ENCODE measurements at places on chromosomes 1 and 21.

GRCh38 chr1:119227456-119227855, 87.0 kb upstream of the WARS2 start:
- no peak for DNase-seq

- no peak for DNase-seq
These were observed 389.3 kb downstream of the ST6GALNAC3 start for GRCh38 chr1:76463849-76464248.

DNA sequence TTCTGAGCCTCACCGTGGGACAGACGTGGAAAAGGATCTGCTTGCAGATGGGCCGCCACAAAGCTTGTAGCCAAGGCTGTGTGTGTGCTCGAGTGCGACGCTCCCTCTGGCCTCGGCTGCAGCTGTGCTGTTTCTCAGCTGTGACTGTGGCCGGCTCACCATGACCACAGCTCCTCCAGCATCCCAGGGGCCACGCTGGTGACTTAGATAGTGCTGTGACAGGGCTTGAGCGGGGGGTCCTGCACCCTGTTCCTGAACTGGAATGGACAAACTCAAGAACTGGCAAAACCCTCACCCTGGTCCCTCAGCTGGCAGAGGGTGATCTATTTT, 17.4 kb upstream of the ACTRT2 start:
- no peak for DNase-seq

- no peak for DNase-seq
These were observed 757 bp upstream of the SPSB1 start for GRCh38 chr1:9291914-9292360.

- no peak for DNase-seq
These were observed 137.9 kb downstream of the ZSCAN20 start for GRCh38 chr1:33610391-33610790.

DNA sequence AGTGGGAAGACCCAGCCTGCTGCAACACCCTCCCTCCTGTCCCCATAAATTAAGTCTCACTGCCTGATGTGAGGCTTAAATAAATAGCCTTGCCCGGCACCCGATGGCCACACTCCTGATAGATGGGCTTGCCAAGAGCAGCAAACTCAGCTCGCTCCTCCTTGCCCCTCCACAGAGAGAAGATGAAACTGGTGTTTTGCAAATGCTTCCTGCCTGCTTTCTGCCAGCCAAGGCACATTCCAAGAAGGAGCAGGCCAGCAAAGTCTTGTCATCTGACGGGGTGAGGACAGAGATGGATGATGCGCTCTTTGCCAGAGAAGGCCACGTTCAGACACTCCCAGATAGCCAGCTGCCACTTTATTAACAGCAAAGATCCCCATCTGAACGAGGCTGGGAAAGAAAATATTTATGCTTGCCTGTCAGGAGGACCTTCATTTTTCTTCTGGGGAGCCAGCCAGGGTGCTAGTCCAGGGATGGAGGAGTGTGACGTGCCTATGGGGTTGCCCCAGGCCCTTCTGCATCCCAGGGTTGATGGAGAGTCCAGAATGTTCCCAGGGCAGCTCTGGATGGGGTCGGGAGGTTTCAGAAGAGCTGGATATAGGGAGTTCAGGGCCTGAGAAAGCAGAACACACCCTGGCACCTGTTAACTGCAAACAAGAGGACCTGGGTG, 265.4 kb downstream of the FOXD2 start:
- no peak for DNase-seq

- DNase-seq, result no peak
These were observed 29.1 kb upstream of the SCCPDH start for GRCh38 chr1:246695136-246695535.

DNA sequence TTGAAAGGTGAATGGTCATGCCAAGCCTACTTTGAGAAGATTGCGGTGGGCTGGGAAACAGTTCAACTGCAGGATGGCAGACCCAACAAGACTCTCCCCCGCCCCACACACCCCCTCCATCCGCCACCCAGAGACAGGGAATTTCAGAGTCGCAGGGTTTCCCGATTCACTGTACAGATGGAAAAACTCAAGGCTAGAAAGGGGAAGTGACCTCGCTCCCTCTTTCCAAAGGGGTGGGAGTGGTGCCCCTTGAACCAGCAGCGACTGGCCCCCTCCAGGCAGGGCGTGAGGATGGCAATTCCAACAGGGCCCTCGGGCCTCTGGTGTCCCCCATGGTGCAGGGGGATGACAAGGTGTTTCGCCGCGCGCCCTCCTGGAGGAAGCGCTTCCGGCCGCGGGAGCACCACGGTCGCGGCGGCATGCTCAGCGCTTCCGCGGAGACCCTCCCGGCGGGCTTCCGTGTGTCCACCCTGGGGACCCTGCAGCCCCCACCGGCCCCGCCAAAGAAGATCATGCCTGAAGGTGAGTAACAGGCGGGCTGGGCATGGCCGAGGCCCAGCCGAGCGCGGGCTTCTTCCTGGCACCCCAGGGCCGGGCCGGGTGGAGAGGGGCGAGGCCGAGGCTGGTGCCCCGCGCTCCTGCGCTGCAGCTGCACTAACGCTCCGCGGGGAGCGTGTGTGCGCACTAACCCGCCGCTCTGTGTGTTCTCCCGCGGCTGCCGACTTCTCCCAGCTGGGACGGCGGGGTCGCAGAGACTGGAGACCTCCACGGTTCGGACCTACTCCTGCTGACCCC, 10.4 kb downstream of the MYOG start:
- DNase-seq, result no peak

GRCh38 chr1:244053831-244054230, 2.7 kb downstream of the ZBTB18 start:
- DNase-seq, result no peak

DNA sequence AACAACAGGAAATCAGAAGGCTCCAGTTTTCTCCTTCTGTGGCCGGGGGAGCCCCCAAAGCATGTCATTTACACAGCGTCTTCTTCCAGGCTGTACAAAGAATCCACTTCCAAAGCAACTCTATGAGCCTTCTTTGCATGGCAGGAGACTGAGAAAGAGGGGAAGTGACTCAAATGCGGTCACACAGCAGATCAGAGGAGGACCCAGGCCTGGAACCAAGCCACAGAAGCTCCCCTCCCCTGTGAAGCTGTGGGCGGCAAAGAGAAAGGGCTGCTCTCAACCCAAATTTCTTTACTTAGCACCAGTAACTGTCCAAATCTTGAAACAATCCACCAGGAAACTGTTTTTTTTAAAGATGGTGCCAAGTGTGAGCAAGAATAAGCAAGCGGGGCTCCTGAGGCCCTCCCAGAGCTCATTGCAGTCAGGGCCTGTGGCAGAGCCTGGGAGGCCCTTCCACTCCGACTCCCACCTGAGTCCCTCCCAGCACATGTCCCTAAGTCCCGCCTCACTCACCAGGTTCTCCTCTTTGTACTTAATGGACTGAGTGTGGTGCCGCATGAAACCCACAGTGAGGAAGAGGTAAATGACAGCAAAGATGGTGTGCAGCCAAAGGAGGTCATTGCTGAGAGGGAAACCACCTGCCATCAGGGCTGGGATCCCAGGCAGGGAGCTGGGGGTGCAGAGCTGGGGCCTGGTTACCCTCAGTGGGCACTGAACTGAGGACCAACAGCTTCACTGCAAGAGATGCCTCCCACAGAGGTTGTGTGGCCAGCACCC, 15.9 kb downstream of the TMEM63A start:
- no peak for DNase-seq

- no peak for DNase-seq
These were observed 75.7 kb downstream of the PTPN14 start for GRCh38 chr1:214475746-214476145.

- no peak for DNase-seq
These were observed 342.4 kb downstream of the USP25 start for GRCh38 chr21:16072221-16072620.

GRCh38 chr21:41031701-41032220, 136.2 kb upstream of the BACE2 start:
- DNase-seq, result no peak

DNA sequence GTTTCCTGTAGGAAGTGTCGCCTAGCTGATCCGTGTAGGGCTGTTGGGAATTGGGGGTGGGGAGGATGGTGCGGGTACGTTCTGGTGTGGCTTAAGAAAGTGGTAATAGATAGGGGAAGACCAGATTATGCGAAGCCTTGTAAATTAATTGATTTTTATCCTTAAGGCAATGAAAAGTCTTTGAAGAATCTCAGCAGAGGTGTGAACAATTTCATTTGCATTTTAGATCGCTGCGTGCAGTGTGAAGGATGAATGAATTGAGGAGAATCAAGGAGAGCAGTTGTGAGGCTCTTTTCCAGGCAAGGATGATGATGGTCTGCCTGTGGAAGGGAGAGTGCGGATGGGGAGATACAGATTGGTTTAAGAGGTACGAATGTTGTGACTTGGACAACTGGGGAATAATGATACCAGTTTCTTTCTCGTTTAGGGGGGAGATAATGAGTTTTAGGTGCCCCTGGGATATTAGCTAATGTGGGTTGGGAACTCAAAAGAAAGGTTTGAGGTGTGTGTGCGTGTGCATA, 813 bp upstream of the DEDD start:
- no peak for DNase-seq

DNA sequence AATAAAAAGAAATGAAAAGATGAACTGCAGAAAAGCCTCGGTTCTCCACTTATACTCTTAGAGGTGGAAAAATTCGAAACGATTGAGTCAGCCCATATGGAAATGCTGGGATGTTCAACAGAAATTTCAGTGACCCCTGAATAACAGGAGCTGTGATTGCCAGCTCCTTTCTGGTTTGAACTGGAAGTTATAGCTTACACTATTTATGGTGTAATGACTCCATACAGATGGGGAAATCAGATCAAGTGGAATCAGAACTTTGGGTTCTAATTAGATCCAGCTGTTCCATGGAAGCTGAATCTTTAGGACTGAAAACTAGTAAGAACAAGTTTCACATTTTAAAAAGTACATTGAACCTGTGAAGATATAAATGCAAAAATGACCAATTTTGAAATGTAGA, 569.3 kb upstream of the ZRANB2 start:
- DNase-seq, result no peak

GRCh38 chr1:76613886-76614285, 253.4 kb upstream of the ST6GALNAC5 start:
- no peak for DNase-seq

DNA sequence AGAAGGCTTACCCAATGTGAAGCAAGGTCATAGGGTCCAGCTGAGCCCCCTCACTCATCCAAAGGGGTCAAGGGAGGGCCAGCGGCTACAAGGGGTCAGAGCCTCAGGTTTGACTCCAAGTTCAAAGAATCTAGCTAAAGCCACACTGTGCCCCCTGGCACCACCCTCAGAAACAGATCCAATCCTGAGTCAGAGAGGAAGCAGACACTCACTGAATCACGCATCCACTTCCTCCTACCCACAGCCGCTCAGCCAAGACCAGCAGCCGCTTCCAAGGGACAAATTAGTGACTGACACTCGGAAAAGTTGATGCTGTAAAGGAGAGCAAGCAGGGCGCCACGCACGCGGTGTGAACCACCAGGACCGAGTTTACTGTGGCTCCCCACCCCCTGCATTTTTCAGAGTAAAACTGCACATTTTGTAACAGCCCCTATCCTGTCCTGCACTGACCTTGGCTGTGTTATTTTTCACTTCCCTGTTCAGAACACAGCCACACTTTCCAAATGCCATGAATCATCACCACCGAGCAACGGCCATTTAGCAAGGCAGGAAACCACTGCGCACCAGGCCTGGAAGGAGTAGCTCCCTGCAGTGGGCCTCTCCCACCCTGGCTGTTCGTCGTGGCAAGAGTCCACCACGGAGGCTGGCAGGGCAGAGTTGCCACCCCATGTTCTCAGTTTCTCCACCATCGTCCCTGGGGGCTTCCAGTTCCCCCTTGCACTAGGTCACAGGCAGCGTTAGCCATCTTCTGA, 147.8 kb downstream of the TOMM20 start:
- DNase-seq, result peak; percentile 46
